ENCODE measurements at places on chromosomes 3 and 15.

GRCh38 chr15:67444100-67444499, 76.8 kb upstream of the C15orf61 start:
- DNase-seq: no peak

DNA sequence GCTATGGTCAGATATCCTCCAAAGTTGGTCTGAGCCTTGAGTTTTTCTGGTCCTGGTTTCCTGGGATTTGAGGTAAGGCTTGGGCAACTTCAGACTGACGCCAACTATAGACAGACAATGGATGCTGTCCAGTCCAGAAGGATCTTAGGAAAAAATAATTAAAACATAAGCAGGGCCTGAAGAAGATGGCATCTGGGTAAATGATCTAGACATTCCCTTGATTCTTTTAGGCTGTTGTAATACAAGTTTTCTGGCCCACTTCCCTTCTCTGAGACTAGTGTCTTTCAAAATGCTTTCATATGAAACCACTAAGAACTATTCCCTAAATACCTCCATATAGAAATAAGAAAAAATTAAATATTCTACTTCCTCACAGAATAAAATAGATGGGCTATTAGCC, 47.7 kb upstream of the PLXND1 start:
- no peak for DNase-seq

- no peak for DNase-seq
These were observed 35.1 kb upstream of the CPB1 start for GRCh38 chr3:148792516-148792915.

DNA sequence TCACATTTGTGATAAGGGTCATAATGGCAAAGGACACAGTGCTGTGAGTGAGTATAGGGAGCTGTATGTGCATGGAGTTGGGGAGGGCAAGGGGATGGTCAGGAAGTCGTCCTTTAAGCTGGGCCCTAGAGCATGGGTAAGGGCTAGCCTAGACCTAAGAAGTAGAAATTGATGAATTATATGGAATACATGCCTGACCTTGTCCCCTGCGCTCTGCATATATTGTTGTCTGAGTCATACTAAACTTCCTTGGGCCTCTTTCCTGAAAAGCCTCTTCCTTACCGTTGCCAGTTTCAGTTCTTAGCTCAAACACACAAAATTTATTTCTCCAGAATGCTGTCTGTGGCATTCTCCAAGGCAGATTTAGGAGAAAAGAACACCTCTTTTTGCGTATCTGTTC, 4.6 kb downstream of the SNRK start:
- DNase-seq: no peak

GRCh38 chr15:70741107-70741531, 22.2 kb downstream of the UACA start:
- no peak for DNase-seq

DNA sequence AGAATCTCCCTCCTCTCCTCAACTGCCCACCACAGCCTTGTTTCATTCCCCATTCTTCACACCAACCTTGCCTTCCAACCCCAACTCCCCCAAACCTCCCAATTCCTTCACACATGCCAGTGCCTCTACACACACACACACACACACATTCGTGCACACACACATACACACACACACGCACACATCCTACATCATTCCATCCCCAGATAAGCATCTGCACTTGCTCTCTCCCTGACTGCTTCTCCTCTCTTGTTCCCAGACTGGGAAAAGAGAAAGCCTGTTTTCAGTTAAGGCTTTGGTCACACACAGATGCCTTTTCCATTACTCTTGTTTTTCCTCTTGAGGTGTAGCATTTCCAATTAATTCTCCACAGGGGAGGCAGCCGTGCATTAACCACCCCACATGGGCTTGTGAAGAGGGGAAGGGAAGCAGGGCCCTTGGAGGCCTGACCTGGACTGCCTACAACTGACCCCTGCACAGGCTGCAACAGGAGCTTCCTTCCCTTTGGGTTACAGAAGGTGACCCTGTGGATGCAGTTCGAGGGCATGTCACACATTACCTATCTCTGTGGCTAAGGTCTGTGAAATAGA, 32.0 kb upstream of the BOC start:
- no peak for DNase-seq

- no peak for DNase-seq
These were observed 64.5 kb downstream of the GRIP2 start for GRCh38 chr3:14475621-14476020.

DNA sequence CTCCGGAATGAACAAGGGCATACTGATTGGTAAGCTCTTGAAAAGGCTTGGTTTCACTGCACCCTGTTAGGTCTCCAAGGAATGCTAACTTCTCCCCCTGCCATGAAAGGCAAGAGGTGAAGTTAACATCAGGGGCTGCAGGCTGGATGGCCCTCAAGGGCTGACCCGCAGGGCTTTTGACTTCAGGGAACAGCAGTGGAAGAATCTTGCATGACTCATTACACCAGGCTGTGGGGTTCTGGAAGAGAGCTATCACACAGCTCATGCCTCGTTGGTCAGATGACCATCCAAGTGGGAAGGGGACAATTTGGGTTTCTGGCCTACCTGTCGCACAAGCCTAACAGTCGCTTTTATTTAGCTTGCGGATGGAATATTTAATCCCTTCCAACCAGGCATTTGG, 23.6 kb upstream of the ATG7 start:
- DNase-seq: no peak

DNA sequence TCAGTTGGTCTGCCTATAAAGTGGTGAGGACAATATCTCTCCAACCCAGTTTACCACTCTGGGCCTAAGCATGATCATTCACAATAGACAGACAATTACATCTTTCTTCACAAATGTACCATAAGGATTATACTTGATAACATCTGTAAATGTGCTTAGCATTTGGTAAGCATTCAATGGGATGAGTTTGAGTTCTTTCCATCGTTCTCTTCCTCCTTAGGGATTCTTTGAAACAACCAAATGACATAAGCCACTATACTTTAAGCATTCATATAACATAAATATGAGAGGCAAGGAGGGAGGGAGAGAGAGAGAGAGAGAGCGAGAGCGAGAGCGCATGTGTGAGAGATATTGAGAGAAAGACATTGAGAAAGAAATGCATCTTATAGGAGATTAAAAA, 303.3 kb upstream of the CBLB start:
- DNase-seq: no peak

DNA sequence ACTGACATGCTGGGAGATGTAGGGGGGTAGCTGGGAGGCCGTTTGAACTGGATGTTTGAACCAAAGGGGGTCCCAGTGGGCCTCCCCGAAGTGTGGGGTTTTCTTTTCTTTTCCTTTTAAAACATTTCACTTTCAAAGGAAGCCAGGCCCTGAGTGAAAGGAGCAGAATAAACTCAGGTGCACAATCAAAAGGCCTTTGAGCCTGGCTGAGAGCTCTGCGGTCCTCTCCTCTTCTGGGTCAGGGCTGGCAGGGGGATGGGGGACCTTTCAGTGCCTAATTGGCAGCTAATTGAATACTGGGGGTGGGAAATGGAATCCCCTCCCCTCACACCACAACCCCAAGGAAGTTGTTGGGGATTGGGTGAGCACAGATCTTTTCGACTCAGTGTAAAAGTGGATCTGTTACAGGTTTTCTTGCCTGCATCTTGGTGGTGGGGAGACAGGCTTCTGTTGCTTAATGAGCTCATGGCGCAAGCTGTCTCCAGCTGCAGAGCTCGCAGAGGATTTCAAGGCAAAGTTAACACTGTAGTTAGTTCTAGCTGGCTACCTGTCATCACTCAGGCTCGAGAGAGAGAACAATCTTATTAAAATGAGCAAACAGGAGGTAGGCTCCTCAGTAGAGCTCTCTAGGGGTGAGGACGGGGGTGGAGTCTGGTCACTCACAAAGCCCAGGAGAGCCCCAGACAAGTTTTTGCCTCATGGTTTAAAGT, 132.6 kb downstream of the RAB11A start:
- DNase-seq: no peak

GRCh38 chr3:32897001-32897601, 54.3 kb upstream of the CCR4 start:
- DNase-seq: no peak

DNA sequence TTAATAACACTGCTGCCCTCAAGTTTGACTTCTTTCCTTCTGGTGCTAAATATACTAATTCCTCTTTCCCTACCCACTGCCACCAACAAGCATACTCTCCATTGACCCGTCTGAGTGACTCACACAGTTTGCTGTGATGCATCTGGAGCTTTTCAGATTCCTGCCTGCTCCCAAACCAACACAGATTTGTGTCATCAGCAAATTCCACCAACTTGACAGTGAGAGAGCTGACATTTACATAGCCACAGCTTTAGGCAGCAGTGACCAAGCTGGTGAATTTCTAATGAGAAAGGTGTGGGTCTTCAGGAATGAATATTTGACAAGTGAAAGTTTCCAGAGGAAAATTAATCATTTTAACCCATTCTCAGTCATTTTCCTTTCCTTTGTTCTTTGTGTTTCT, 96.5 kb upstream of the PRICKLE2 start:
- DNase-seq: no peak

DNA sequence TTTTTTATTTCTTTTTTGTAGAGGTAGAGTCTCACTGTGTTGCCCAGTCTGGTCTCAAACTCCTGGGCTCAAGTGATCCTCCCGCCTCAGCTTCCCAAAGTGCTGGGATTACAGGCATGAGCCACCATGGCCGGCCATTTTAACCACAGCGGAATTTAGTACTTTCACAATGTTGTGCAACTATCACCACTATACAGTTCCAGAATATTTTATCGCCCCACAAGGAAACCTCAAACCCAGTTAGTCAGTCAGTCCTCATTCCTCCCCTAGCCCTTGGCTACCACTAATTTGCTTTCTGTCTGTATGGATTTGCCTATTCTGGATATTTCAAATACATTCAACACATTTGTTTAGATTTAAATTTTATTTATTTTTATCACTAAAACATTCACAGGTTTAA, 15.5 kb upstream of the HOMER2 start:
- DNase-seq: no peak

- no peak for DNase-seq
These were observed 173.7 kb upstream of the CHRNA7 start for GRCh38 chr15:31856581-31856980.

- no peak for DNase-seq
These were observed 49.5 kb downstream of the CRTC3 start for GRCh38 chr15:90579213-90579612.

DNA sequence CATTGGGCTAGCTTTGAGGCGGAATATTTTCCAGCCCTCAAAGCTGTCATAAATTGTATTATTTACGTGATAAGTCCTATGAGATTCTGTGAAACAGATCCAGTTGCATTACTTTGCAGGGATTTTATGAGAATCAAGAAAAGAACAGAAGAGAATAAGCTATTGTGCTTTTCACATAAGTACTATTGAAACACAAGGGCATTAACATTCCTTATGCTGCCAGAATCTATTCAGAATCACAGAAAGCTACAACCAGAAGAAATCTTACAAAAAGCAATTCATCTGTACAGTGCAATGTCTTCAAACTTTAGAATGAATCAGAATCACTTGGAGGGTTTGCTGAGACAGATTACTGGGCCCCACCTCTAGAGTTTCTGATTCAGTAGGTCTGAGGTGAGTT, 10.6 kb upstream of the CACNA1D start:
- DNase-seq: no peak

- DNase-seq: no peak
These were observed 46.2 kb downstream of the NEK11 start for GRCh38 chr3:131072845-131073244.

- DNase-seq: no peak
These were observed 101.2 kb downstream of the WDR72 start for GRCh38 chr15:53658255-53658654.

DNA sequence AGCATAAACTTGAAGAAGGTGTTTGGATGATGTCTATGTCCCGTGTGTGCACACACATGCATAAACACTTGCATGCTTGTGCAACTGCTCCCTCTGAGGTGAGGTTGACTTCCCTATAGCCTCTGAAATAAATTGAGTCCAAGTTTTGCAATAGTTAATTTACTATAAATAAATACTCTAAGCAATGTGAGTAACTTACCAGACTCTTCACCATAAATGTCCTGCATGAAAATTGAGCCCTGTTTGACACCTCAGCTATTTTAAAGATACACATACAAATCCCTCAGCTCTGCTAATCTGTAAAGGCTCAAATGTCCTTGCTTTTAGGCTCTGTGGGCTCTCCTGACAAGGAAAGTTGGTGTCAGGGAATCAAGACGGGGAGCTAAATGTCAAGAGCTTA, 37.1 kb downstream of the GJD2 start:
- DNase-seq: no peak

GRCh38 chr15:101458158-101458900, 31.2 kb downstream of the PCSK6 start:
- no peak for DNase-seq

GRCh38 chr3:141500397-141500796, 13.6 kb downstream of the RASA2 start:
- DNase-seq: no peak

- no peak for DNase-seq
These were observed 26.9 kb downstream of the ZXDC start for GRCh38 chr3:126448893-126449180.

DNA sequence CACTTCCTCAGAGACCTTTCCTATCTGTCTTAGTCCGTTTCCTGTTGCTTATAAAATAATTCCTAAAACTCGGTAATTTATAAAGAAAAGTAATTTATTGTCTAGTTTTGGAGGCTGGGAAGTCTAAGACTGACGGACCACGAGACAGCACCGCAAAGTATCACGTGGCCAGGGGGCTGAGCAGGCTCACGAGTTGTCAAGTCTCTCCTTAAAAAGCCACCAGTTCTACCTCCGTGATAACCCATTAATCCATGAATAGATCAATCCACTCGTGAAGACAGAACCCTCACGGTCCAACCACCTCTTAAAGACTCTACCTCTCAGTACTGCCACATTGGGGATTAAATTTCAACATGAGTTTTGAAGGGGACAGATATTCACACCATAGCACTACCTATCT, 821 bp downstream of the LINS1 start:
- DNase-seq: no peak

DNA sequence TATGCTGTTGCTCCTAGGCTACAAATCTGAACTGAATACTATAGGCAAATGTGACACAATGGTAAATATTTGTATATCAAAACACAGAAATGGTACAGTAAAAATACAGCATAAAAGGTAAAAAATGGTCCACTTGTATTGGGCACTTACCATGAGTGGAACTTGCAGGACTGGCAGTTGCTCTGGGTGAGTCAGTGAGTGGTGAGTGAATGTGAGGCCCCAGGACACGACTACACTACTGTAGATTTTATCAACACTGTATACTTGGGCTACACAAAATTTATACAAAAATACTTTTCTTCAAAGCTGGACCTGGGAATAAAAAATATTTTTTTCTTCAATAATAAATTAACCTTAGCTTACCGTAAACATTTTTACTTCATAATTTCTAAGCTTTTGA, 41.6 kb upstream of the DUT start:
- no peak for DNase-seq

GRCh38 chr3:109685084-109686079, 348.0 kb upstream of the DPPA4 start:
- DNase-seq: no peak

DNA sequence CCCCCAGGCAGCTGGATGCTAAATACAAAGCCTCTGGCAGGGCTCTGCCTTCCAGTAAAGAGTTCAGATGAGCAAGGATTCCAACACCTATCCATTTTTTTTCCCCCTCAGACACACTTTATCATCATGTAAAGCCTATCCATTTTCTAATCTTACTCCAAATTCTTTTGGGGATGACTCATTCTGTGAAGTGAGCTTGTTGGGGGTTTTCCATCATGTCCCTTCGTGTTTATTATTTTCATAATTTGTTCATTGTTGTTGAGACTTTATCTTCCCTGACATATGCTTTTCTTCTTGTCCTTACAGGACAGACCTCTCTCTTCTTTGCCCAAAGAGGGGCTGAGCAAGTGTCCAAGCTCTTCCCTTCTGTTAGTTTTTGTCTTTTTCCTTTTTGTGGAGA, 34.7 kb upstream of the SH3BP5 start:
- DNase-seq: no peak

- DNase-seq: no peak
These were observed 544.5 kb downstream of the MFSD1 start for GRCh38 chr3:159346271-159346903.

All from amygdala (tissue), 56 donors.